ENCODE measurements at places on chromosomes 11 and 22.
A peak's percentile ranks its signal among the peaks of the same experiment; 100 is the strongest.

GRCh38 chr11:76801225-76801624 lies 18.1 kb downstream of the TSKU start:
- no peak for DNase-seq

- no peak for DNase-seq
Observed at GRCh38 chr11:112778091-112778876, 182.9 kb upstream of the NCAM1 start.

- DNase-seq = peak; percentile 9
Observed at GRCh38 chr11:25211635-25212254, 714.9 kb downstream of the LUZP2 start.

GRCh38 chr22:29256606-29257325 lies 11.0 kb downstream of the RHBDD3 start:
- no peak for DNase-seq

- DNase-seq = peak; percentile 52
Observed at GRCh38 chr11:35418282-35419183, 825 bp downstream of the SLC1A2 start.

- DNase-seq = peak; percentile 45
Observed at GRCh38 chr11:100851147-100851546, 164.1 kb downstream of the ARHGAP42 start.

DNA sequence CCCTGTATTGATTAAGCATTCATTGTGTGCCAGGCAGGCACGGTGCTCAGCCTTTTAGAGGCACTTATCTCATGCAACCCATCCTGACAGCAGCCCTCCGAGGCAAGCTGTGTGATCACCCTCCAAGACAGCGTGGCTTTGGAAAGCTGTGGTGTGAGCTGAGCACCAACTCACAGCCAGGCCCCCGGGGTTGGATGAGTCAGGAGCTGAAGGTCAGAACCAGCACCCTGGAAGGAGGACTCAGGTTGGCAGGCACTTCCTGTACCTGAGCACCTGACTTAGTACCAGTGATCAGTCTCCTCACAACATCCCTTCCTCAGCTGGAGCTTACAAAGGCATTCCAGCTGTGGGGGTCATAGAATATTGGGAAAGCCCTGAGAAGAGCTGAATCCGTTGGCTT lies 9.0 kb downstream of the PATZ1 start:
- DNase-seq = no peak

GRCh38 chr22:50282361-50283155 lies 12.4 kb upstream of the MAPK11 start:
- peak; percentile 53 for DNase-seq

GRCh38 chr11:15136166-15136565 lies 21.4 kb downstream of the INSC start:
- DNase-seq = no peak

Measured in adipocyte (in vitro differentiated cells).